ENCODE measurements at places on chromosomes 3 and 15.

DNA sequence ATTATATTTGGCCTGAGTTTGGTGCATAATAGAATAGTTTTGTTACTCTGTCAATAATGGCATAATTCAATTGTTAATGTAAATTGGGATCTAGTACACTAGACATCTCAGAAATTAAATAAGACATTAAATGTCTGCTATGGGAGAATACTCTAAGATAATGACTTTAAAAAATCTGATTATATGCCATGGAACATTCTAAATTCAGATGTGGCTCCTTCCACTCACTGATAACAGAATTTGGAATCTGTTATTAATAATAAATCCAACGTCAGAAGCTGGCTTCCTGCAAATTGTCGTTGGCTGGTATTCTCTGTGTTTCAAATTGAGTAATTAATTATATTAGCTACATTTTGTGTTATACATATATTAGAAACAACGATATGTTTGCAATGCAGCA lies 258.1 kb downstream of the CNTN6 start:
- DNase-seq = no peak

GRCh38 chr15:68492855-68493254 lies 60.9 kb upstream of the ITGA11 start:
- DNase-seq = no peak

- no peak for DNase-seq
Measured at GRCh38 chr15:71899674-71900073, 89.3 kb downstream of the NR2E3 start.

GRCh38 chr3:136464502-136464901 lies 214.4 kb downstream of the PCCB start:
- no peak for DNase-seq

GRCh38 chr3:10531031-10531430 lies 25.6 kb upstream of the ATP2B2 start:
- no peak for DNase-seq

GRCh38 chr15:31522028-31522427 lies 195.4 kb downstream of the KLF13 start:
- no peak for DNase-seq

GRCh38 chr3:88988906-88989305 lies 118.5 kb upstream of the EPHA3 start:
- no peak for DNase-seq

DNA sequence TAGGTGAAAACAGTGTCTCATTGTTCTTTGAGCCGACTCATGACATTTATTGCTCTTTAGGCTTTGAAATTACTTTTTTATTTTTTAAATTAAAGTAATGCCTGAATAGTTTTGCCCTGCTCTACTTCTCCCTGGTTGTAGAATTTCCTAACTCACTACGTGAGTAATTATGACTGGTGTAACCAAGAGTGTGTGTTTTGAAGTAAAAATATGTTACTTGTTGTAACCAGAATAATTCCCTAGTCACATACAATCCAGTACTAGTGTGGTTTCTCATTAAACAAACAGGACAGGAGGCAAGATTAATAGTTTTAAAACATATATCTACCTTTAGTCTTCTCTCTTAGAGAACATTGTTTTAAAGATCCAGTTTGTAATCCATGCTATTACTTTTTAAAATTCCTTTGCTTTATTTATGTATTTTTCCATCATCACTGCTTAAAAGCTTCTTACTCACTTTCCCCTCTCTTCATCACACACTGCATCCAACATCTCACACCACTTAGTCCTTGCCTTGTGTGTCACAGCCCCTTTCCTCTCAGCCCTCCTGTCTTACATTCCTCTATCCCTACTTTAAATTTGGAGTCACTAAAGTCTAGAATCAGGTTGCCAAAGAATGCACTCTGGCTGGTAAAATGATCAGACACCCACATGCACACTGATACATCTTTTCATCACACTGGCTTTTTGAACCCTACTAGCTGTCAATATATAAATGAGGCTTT lies 219.7 kb downstream of the WNT5A start:
- DNase-seq = no peak

GRCh38 chr3:187773233-187774184 lies 28.2 kb upstream of the BCL6 start:
- DNase-seq = no peak

DNA sequence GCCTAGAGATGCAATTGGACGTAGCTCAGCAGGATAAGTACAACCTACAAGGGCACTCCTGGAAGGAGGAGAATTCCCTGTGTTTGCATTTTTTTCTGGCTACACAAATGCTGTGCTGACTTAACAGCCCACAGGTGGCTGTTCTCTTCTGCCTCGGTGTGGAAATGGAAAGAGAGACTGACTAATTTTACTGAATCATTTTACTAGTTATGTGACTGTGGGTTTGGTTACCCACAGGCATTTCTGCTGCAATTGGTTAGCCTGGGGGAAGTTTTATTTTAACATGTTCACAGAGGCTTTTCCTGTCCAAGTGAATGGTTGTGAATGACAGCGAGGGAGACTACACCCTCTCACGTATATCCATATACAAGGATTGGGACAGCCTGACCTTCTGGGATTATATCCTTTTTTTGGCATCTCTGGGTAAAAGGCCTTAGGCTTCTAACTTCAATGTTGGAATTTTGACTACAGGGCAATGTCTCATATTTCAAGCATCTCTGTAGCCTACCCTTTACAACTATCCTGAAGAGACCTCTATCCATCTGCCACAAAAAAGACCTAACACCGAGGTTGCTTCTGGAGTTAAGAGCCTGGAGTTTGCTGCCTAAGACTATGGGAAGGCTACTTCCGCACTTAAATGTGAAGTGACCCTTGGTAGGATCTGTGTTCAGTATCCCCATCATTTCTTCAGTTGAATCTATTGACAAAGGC lies 67.2 kb upstream of the TP63 start:
- DNase-seq = no peak

All from Right ventricle myocardium inferior (tissue), 1 donor.